ENCODE measurements at places on chromosomes 16 and 17. TPM values are rescaled to one million over a fixed set of nuclear protein-coding genes. Genes with fewer than 3 reads are reported as not detected.
A peak's percentile ranks its signal among the peaks of the same experiment; 100 is the strongest.

GRCh38 chr17:65222214-65222738, 85.1 kb downstream of the RGS9 start:
- no peak for DNase-seq
- H3K4me1 ChIP-seq, result no peaks in the 10 kb centered on the region
- H3K27me3 ChIP-seq, result peaks cover 8% of the 10 kb centered on the region
- H3K27ac ChIP-seq, result no peak overlapping the region
- no peak overlapping the region for H3K4me3 ChIP-seq

DNA sequence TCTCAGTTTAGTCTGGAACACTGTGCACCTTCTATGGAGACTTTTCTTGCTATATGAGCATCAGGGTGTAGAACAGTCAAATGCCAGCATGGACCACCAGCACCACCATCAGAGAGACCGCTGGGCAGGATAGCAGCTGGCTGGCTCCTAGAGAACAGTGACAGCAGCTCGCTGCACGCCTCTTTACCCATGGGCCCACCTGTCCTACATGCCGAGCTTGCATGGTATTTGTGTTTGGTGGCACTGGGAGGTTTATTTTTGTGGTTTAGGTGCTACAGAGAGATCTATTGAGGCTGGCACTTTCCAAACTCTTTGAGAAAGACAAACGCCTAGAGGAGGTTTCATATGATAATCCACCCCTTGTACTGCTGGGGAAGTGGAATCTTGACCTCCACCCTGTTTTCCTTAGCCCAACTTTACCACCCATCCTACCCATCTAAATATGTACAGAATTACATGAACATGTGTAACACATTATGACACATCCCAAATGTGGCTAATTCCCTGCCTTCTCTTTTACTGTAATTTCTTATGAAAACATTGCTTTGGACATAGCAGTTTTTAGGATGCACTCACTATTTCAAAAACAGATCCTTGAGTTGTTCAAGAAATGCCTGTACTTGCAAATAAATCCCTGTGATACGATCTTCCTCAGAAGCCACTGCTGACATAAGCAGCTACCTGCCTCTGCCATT, 46.3 kb downstream of the COG7 start:
- peak; percentile 44 for DNase-seq
- no peaks in the 10 kb centered on the region for H3K4me1 ChIP-seq
- H3K27me3 ChIP-seq, result no peaks in the 10 kb centered on the region
- no peak overlapping the region for H3K4me3 ChIP-seq

DNA sequence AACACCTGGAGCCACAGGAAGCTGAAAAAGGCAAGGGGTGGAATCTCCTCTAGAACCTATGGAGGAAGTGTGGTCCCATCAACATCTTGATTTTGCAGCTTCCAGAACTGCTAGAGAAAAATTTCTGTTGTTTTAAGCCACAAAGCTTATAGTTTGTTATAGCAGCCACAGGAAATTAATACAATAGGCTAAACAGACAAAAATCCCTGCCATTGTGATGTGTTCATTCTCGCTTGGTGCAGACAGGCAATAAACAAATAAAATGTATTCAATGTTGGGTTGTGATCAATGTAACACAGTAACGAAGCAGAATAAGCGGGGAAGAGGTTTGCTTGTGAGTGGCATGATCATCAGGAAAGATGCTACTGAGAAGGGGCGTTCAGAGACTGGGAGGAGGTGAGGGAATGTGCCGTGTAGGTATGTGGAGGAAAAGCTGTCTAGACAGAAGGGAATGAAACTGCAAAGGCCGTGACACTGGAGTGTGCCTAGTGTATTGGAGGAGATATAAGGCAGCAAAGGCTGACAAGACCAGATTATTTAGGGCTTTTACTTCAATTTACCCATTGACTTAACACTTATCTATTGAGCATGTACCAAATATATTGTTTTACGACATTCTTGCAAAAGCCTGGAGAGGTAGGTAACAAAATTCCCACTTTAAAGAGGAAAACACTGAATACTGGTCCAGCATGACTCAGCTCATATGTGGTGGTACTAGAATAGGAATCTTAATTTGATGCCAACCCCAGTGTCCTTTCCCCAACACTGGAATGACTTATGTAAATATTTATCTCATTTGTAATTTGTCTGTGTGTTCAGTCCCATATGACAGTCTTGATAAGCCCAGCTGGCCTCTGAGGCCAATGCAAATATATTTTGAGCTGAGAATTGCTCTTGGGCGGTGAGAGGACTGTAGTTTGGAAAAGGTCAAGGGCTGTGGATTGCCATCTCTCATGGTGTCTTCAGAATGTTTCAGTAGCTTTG, 375.9 kb downstream of the CDH13 start:
- H3K27me3 ChIP-seq, result no peaks in the 10 kb centered on the region
- H3K4me3 ChIP-seq, result no peak overlapping the region
- H3K4me1 ChIP-seq, result no peaks in the 10 kb centered on the region
- DNase-seq, result no peak

- H3K27me3 ChIP-seq, result no peaks in the 10 kb centered on the region
- H3K36me3 ChIP-seq, result peaks cover 27% of the 10 kb centered on the region
- H3K4me3 ChIP-seq, result peak within 1 kb of the TSS; percentile 73
- H3K27ac ChIP-seq, result peak within 1 kb of the TSS; percentile 84
- H3K4me1 ChIP-seq, result peaks cover 22% of the 10 kb centered on the region
Measured at GRCh38 chr17:81552244-81553017, at the start of gene FAAP100. TSS of gene FAAP100 (minus strand) at chr17:81552353. CDS start at chr17:81552330, 23 bp downstream.

GRCh38 chr17:81349397-81350319, 45.6 kb upstream of the BAHCC1 start:
- no peak overlapping the region for H3K27ac ChIP-seq
- no peak for DNase-seq
- H3K4me1 ChIP-seq, result peaks cover 8% of the 10 kb centered on the region
- H3K36me3 ChIP-seq, result no peaks in the 10 kb centered on the region
- H3K27me3 ChIP-seq, result no peaks in the 10 kb centered on the region

KRTAP4-9 gene
- total RNA-seq, result not detected

DNA sequence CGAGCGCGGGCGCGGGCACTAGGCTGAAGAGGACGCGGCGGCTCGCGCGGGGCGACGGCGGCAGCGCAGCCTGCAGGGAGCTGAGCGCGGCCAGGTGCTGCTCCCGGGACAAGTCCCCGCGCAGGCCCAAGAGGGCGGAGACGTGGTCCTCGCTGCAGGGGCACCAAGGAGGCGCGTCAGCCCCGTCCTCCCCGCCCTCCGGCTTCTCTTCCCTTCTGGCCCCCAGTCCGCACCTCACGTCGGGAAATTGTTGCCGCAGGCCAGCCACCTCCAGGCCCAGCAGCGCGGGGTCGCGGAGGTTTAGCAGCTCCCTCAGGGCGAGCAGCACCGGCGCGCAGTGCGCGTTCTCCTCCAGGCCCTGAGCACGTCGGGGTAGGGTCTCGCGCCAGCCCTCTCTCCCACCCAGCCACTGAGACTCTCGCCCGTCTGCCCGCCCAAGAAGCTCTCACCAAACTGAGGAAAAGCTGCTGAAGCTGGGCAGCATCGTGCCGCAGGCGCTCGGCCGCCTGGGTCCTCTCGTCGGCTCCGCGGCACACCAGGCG, 761 bp upstream of the MATCAP1 start:
- no peaks in the 10 kb centered on the region for H3K36me3 ChIP-seq
- DNase-seq, result no peak
- peak overlapping the region; percentile 93 for H3K27ac ChIP-seq
- no peaks in the 10 kb centered on the region for H3K27me3 ChIP-seq
- H3K4me3 ChIP-seq, result peak overlapping the region; percentile 73
- peaks cover 26% of the 10 kb centered on the region for H3K4me1 ChIP-seq

DNA sequence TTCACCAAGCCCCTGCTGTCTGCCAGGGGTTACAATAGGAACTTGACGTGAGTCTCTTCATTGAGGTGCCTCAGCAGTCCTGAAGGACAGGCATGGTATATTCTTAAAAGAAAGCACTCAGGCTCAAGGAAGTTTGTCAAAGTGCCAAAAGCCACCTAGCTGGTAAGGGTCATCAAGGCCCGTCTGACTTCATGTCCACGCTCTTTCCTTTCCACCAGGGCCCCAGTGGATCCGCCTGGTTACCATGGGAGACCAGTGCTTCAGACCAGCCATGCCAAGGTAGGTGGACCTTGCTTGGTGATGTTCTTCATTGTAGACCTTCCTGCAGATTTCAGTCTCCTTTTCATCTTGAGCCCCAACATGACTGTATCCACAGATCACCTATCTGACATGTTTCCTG, 27.6 kb upstream of the CCL1 start:
- H3K4me1 ChIP-seq, result no peaks in the 10 kb centered on the region
- H3K27ac ChIP-seq, result no peak overlapping the region
- no peak overlapping the region for H3K4me3 ChIP-seq
- no peaks in the 10 kb centered on the region for H3K27me3 ChIP-seq
- DNase-seq, result no peak

DNA sequence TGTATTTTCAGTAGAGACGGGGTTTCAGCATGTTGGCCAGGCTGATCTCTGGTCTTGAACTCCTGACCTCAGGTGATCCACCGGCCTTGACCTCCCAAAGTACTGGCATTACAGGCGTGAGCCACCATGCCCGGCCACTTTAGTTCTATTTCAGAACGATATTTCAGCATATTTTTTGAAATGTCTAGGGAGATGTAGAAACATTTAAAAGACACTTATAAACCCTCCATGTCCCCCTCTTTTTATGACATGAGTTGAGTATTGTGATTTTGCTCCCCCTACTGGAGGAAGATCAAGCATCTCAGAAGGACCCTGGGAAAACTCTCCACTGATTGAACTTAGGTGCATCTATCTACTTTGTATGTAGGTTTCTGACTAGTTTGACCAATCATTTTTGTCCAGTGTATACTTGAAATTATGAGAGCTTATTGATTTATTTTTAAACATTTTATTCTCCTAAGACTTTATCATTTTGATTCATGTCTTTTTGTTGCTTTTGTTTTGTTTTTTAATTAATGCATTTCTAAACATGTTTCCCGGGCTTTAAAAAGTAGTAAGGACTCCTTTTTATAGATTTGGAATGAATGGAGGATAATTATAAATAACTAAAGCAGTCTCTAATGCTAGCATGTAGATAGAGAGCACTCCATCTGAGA, 105.1 kb downstream of the CHD9 start:
- H3K36me3 ChIP-seq, result peaks cover 33% of the 10 kb centered on the region
- H3K27ac ChIP-seq, result no peak overlapping the region
- H3K27me3 ChIP-seq, result no peaks in the 10 kb centered on the region
- no peak for DNase-seq

- H3K4me3 ChIP-seq, result no peak overlapping the region
- H3K27me3 ChIP-seq, result no peaks in the 10 kb centered on the region
- peak overlapping the region; percentile 30 for H3K27ac ChIP-seq
Measured at GRCh38 chr16:81451753-81452680, 7.4 kb downstream of the CMIP start.

- H3K4me3 ChIP-seq, result no peak overlapping the region
- H3K4me1 ChIP-seq, result no peaks in the 10 kb centered on the region
- no peaks in the 10 kb centered on the region for H3K27me3 ChIP-seq
- no peaks in the 10 kb centered on the region for H3K36me3 ChIP-seq
Measured at GRCh38 chr16:65481956-65482355, 360.1 kb upstream of the CDH11 start.

Data from sigmoid colon (tissue), 7 donors.